ENCODE measurements at places on chromosomes 4 and X.

- DNase-seq: no peak
Observed at GRCh38 chr4:101331017-101331416, 16.3 kb downstream of the PPP3CA start.

GRCh38 chrX:133369065-133369464, 46.2 kb downstream of the GPC4 start:
- no peak for DNase-seq

DNA sequence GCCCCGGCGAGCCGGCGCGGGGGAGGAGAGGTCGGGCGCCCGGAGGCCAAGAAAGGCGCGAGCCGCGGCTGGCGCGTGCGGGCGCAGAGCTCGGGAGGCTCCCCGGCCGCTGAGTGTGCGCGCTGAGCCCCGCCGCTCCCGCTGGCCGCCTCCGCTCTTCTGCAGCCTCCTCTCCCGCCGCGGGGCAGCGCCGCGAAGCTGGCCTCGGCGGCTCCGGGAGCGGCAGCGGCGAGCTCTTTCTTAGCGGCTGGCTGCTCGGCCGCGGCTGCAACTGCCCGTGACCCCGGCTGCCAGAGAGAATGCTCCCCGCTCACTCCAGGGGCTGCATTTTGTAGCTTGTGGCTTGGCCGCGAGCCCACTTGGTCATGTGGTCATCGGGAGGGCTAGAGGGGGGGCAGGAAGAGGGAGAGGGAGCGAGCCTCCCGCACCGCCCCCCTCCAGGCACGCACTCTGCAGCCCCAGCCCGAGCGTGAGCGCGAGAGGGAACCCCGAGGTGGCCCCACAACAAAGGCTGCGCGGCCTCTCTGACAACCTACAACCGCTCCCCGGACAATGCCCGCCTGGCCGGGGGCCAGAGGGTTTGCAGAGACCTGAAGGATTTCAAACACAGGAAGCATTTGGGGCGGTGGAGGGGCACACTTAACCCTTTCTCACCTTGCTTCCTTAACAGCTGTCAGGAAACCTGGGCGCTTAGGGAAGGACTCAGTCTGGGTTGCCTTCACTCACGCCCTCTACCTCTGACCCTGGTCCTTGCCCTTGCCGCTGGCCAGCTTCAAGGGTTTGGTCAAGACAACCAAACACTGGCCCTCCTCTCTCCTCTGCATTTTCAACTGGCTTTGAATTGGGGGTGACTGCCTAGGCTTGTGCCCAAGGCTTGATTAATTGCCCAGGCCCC, at the start of gene APLN:
Gene APLN, minus strand, starts transcription at position 305 of the 895 bp plus-strand sequence. CDS start 326 bp downstream, outside the sequence.
- peak; percentile 41 for DNase-seq

DNA sequence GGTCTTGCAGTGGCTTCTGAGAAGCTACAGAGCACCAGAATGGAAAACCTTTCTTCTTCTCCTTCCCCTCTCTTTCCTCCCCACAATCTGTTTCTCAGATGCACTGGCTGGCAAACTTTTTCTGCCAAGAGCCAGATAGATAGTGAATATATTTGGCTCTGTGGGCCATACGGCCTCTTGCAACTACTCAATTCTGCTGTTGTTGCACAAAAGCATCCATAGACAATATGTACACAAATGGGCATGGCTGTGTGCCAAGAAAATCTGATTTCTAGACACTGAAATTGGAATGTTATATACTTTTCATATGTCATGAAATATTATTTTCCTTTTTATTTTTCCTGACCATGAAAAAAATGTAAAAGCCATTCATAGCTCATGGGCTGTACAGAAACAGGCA, 3.1 kb downstream of the PHEX start:
- no peak for DNase-seq

GRCh38 chr4:152936446-152937335, 568 bp downstream of the FHDC1 start:
- no peak for DNase-seq

DNA sequence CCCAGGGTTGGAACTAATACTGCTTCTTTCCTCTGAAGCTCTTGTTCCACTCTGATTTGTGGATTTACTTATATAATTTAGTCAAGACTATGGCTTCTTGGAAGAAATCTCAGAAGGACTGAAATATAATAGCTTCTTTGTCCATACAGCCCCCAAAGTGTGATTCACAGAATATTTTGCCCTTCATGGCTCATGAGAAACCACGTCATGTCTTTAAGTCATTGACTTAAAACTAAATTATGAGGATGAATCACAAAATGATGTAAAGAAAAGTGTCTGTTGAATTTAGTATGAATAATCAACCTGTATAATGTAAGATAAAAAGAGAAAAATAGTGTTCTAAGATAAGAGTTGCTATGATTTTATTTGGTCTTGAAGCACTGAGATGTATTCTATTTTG, 43.3 kb upstream of the AGA start:
- no peak for DNase-seq

DNA sequence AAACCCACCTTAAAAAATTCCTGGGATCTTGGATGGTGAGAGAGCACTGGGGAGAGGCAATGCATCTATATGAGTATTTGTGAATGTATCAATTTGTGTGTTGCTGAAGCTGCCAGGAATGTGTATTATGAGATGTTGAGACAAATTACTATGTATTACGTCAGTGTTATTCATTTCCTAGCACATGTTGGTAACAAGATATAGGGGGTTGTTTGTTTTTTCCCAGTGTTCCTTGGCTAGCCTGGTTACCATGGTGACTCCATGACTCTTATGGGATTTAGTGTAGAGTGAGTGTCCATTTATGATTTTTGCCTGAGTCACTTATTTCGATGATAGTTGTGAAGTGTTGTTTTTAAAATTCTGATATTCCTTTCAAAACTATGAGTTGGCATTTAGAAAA, 65.6 kb downstream of the RAB40A start:
- DNase-seq: peak; percentile 5

DNA sequence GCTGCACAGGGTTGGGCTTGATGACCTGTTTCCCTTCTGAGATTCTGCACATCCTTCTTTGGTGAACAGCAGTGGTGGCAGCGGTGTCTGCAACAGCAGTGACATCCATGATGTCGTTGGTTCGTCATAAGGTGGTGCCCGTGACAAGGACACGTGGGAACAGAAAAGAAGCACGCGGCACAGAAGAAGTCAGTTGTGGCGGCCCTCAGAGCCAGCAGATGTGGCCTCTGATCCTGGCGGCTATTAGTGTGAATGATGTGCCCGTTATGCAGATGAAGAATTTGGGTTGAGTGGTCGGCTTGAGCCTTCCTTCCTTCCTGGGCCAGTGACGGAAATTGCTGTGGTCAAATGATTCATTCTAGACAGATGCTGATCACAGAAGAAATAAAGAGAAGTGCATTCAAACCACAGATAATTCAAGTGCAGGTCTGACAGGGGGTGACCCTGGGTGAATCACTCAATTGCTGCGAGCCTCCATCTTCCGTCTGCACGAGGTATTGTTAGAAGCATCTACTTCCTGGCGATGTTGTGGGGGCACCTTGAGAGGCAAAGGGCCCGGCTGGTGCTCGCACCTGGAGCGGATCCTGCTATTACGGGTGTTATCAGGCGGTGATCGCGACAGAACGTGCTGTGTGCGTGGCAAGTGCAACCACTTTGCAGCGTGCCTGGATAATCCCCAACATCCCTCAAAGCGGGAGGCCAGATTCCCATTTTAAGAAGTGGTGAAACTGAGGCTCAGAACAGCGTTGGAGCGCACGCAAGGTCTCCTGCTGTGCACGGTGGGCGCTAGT, 215.2 kb upstream of the PSAPL1 start:
- no peak for DNase-seq

- DNase-seq: no peak
Observed at GRCh38 chrX:111869639-111870034, 6.3 kb upstream of the TRPC5OS start.

- DNase-seq: no peak
Observed at GRCh38 chr4:183971929-183972490, 66.9 kb downstream of the STOX2 start.

DNA sequence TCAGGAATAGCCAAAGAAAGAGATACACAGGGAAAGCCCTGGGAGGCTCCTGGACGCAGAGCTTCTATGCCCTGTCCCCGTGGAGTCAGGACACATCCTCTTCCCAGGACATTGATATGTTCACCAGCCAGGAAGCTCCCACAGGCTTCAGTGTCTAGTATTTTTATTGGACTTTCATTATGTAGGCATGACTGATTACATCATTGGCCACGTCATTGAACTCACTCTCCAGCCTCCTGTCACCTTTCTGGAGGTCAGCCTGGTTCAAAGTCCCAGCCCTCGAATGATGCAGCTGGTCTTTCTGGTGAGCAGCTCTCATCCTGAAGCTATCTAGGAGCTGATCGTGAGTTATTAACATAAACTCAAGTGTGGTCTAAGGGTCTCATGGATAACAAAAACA, 104.1 kb downstream of the CPEB2 start:
- no peak for DNase-seq

DNA sequence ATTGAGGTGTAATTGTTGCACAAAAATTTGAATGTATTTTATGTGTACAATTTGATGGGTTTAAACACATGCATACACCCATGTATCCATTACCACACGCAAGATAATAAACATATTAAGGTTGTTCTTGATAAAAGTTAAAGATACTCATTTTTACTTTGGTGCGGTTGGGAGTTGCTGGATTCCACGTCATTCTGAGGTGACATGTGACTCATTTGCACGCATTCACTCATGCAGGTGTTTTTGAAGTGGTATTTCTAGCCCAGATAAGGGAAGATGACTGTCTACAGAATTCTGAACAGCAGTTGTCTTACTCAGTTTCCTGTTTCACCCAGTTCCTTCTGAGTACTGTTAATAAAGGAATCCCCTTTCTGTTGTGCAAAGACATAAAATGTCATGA, 142.0 kb downstream of the RTL3 start:
- no peak for DNase-seq

Data from COR-L47 (cell line).